ENCODE measurements at places on chromosomes 6 and 20.

DNA sequence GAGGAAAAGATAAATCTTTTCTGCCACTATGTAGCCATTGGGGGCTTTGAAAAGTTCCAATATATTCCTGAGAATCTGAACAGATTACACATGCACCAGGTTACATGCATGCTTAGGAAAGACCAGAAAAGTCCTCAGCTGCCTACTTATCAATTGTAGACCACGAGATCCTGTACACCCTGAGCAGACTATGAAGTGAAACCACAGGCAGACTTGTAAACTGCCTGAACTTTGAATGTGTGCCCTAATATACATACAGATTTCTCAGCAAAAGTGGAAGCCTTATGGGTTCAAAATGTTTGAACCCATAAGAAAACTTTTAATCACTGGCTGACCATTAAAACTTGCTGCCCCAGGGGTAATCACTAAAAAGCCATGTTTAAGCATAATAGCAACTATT, 273.5 kb upstream of the RUNX2 start:
- DNase-seq, result no peak

DNA sequence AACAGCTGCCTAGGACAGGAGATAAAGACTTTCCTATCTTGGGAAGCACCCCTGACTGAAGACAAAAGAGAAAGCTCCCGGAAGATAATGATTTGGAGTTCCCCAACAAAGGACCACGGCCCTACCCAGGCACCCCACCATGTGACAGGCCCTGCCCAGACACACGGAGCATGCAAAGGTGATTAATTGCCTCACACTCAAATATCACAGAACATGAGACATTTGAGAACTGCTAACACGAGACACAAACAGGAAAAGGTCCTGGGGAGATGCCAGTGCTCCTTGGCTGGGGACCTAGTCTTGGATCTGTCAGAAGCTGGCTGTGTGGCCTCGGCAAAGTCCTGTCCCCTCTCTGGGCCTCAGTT, 82.5 kb upstream of the PTPN1 start:
- DNase-seq, result no peak

- DNase-seq, result no peak
Measured at GRCh38 chr6:134004714-134005113, 47.7 kb downstream of the SLC2A12 start.

DNA sequence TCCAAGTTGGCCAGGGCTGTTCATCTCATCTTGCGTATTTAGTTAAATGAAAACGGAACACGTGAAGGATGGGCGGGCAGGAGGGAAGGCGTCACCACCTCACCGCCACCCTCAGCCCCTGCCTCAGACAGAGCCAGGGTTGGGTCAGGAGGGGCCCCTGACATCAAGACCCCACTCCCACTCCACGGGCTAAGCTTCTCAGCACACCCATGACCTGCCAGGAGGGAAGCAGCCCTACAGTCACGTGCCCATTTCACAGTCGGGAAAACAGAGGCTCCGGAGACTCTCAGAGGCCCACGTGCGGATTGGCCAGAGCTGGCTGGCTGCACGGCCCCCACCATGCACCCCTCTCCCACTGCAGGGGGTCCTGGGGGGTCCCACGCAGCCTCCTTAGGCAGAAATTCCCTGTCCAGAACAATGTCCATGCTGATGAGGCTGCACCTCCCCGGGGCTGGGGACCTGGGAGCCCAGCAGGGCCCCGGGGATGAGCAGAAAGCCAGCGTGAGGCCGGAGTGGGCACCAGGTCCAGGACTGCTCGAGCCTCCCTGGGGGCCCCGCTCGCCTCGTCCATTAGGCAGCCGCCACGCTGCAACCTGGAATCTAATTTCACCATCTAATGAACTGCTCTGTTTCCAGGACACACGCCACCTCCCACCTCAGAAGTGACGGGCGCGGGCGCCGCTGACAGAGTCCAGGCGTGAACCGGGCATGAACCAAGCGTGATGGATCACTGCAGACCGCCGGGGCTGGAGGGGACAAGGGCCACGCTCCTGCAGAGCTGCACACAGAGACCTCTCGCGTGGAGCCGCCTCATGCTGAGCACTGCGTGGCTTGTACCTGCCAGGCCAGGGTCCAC, 15.8 kb downstream of the KCNQ2 start:
- DNase-seq, result no peak

- DNase-seq, result no peak
Measured at GRCh38 chr20:4666001-4666479, 55.7 kb upstream of the PRND start.

- peak; percentile 34 for DNase-seq
Measured at GRCh38 chr20:48605364-48606171, 222.2 kb downstream of the PREX1 start.

GRCh38 chr20:32285082-32285620, 7.7 kb downstream of the KIF3B start:
- DNase-seq, result no peak
